ENCODE measurements at places on chromosomes 4 and X.
A peak's percentile ranks its signal among the peaks of the same experiment; 100 is the strongest.

GRCh38 chr4:123244137-123244536, 152.5 kb upstream of the SPRY1 start:
- DNase-seq, result peak; percentile 82

GRCh38 chr4:100056701-100057100, 106.6 kb upstream of the H2AZ1 start:
- no peak for DNase-seq

DNA sequence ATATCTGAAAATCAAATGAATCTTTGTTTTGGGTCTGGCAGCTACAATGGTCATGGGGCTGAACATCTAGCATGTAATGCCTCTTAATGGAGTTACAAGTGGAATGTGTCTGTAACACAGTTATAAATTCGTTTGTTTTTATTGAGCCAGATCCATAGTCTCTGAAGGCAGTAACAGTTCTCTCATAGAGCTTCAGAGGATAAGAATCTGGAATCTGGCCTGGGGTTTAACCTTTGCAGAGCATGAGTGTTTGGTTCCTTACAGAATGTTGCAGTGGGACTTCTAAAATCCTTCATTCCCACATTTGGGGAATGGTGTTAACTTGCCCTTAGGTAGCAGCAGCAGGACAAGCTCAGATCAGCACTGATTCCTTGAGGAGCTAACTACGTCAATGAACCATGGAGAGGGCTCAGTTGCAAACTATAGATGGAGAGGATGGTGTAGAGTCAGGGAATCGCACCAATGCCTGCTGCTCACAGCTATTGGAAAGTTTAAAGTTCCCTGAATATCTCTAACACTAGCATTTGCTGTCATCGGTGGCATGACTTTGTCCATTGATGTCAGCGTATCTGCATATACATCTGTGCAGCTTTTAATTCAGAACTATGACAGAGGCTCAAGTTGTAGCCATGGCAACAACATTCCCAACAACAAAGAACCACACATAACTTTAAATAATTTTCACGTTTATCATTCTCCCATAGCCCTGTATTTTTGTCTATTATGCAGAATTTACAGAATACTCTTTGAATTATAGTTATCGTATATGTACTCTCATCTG, 72.2 kb downstream of the RASGEF1B start:
- no peak for DNase-seq

GRCh38 chrX:71954458-71954857, 43.8 kb downstream of the NHSL2 start:
- DNase-seq, result no peak

DNA sequence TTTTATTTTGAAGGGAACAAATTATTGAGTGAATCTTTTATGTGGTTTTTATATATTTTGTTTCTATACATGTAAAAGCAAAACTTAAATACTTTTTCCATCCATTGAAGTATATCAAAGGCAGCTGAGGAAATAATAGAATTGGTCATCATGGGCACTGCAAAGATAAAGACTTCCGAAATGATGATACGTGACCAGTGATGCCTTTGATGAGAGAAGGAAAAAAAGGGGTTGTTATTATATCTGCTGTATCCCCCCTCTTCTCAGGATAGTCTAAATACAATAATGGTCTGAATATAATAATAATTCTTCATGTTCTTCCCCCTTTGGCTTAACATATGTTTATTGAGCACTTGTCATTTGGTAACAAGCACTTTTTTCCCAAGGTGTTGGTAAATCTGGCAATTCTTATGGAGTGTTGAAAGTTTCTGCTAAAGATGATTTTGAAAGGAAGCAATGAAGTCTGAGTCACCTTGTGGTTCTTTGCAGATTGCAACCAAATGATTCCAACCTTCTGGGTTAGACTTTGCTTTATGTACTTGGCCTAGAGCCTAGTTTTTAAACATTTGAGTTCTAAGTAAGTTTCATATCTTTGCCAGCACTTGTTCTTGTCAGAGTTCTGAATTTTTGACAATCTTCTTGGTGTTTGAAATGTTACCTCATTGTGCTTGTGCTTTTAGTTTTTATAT, 60.8 kb downstream of the USP9X start:
- peak; percentile 78 for DNase-seq

GRCh38 chrX:84909151-84909550, 94.5 kb upstream of the APOOL start:
- no peak for DNase-seq

- peak; percentile 50 for DNase-seq
Observed at GRCh38 chr4:147955827-147956558, 224.1 kb downstream of the ARHGAP10 start.

DNA sequence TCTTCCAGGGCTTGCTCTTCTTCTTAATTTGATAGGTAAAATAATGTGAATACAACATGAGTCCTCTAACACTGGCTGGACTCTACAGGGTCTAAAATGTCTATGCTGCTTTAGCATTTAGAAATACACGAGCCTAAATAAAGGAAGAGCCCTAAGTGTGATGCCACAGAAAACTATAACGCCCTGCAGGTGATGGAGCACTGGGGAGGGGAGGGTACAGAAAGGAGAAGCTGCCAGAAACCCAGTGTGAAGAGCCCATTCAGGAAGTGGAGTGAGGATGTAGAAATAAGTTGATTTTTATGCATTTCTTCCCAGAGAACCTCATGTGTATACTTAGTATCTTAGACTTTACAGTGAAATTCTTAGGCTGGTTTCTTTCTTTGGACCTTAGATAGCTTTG, 83.4 kb downstream of the TNIP2 start:
- DNase-seq, result no peak

GRCh38 chr4:2451036-2451520, 17.8 kb upstream of the RNF4 start:
- no peak for DNase-seq

DNA sequence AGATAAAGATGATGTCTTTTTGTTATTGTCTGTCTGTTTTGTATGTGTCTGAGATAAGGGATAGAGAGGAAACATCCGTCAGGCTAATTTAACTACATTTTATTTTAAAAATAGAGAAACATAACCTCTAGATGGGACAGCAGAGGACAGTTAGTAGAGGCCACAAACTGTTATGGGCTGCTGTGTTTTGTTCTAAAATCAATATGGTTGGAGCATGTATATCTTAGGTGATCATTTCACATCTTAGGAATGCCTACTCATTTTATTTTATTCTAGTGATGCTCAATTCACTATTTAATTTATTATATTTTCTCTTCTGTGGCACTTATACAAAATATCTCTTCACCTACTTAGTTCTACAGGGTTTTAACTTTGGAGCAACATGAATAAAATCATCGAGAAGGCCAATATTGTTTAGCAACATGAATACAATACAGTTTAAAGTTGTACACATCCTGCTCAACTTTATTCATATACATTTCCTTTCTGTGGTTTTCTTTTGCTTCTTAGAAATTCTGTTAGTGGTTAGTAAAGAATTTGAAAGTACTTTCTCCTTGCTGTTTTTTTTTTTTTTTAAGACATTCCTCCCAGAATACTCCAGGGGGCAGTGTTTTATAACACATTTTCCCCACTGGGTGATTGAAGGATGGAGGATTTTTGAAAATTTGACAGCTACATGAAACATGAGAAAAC, 392.9 kb downstream of the UNC5C start:
- peak; percentile 41 for DNase-seq

- no peak for DNase-seq
Observed at GRCh38 chr4:153293742-153294057, 50.8 kb upstream of the MND1 start.

DNA sequence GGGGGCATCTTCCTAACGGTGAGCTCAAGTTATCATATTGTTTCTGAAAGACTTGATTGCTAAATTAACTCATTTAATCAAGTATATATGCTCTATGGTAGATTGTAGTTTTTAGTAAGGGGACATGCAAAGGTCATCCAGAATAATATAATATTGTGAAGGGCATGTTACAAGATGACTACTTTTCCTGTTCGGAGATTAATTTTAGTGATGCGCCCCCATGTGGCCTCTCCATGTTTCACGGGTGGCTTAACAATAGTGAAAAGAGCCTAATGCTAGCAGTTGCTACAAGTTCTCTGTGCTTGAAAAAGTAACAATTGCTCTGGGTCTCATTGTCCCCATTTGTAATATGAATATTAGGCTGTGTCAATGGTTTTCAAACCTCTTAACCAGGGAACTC, 12.2 kb downstream of the SMPX start:
- DNase-seq, result peak; percentile 20

DNA sequence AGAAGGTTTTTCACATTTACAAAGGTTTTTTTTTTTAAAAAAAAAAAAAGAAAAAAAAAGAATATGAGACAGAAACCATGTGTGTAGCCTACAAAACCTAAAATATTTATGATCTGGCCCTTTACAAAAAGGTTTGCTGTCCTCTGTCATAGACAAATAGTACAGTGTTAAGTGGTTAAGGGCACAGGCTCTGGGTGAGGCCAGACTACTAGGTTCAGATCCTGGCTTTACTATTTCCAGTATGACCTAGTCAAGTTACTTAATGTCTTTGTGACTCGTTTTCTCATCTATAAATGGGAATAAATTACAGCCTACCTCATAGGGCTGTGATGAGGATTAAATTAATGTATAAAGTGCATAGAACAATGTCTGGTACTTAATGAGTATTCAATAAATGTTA, 56.5 kb downstream of the GAB1 start:
- DNase-seq, result no peak

- DNase-seq, result no peak
Observed at GRCh38 chrX:104522386-104522785, 43.6 kb upstream of the IL1RAPL2 start.

DNA sequence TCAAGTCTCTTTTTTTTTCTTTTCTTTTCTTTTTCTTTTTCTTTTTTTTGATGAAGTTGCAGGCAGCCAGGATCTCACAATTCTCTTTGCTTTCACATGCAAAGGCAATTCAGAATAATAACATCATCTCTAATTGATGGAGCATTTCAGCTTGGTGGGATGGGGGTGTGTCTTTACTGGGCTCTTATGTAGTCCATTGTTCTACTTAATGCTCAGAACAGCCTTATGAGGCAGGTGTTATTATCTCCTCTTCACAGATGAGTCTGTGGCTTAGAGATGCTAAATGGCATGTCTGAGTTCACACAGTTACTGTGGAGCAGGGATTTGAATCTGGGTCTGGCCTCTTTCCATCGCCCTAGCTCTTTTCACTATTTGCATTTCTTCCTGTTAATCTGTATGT, 70.2 kb downstream of the TRPC5 start:
- DNase-seq, result no peak

DNA sequence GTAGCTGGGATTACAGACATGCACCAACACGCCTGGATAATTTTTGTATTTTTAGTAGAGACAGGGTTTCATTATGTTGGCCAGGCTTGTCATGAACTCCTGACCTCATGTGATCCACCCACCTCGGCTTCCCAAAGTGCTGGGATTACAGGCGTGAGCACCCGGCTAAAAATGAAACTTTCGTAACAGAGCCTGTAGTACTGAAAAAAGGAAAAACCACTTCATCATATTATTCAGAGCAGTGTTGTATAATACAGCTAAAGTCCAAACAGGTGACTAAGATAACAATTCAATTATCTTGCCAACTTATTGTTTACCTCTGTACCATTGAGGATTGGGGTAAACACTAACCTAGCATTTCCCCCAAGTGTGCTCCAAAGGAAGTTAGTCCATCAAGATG, 43.9 kb upstream of the HPRT1 start:
- DNase-seq, result peak; percentile 2

DNA sequence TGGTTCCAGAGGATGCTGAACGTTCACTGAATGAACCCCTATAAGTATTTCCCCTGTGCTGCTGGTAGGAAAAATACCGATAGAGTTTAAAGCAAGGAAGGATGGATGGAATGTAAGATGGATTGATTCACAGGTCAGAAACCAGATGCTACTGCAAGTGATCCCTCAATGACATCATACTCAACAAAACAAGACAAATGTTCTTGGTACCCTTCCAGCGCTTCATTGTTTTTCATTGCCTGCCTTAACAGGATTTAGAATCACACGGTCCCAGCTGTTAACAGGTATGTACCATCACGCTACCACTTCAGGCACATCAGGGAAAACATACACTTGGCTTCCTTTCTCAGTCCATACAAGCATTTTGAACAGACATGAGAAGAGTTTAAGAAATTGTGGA, 118.1 kb upstream of the TLR3 start:
- DNase-seq, result peak; percentile 35

DNA sequence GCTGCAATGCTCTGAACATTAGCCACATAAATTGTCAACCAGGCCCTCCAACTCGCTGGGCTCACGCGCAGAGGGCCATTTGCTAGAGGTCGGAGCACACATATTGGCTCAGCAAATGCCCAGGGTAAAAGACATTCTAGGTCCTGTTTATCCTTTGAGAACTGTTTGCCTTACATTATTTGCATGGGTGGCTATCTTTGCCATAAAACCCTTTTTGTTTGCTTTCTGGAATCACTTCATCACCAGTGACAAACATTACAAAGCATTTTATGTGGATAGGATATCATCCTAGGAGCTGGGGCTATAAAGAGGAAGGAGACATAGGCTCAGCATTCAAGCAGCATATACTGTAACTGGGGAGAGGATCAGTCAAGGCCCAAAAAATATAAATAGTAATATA, 149.2 kb upstream of the RAI2 start:
- no peak for DNase-seq

- peak; percentile 72 for DNase-seq
Observed at GRCh38 chrX:103464774-103465117, 54.5 kb downstream of the RAB40A start.

GRCh38 chrX:14386981-14387380, 142.4 kb upstream of the GLRA2 start:
- no peak for DNase-seq

DNA sequence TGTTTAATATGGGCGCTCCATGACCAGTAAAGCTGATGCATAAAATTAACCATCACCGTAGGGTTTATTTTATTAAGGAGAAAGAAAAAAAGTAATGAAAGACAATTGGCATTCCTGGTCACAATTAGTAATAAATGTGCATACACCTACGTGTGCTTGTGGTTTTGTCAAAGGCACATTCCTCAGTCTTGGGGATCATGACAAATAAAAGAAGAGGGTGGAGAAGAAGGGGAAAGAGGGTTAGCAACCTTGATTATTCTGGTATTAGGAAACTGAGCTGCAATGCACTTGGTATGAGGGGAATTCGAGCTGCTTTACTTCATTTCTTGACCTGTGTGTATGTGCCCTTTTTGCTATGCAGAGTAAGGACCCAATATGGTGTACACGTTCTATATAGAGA, 1798.3 kb upstream of the PCDH7 start:
- peak; percentile 34 for DNase-seq

GRCh38 chr4:126725906-126726305, 906.9 kb upstream of the INTU start:
- DNase-seq, result no peak

GRCh38 chr4:109121561-109121960, 180.9 kb downstream of the COL25A1 start:
- DNase-seq, result no peak

DNA sequence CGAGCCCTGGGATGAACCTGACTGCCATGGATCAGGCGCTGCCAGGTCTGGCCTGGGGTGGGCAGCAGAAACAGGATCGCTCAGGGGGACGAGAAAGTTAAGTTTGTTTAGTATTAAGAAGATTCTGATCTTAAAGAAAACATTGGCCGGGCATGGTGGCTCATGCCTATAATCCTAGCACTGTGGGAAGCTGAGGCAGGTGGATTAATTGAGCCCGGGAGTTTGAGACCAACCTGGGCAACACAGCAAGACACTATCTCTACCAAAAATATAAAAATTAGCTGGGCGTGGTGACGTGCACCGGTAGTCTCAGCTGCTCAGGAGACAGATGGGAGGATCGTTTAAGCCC, 696 bp upstream of the FLNA start:
- no peak for DNase-seq
